ENCODE measurements at places on chromosomes 4 and X.

- no peak overlapping the region for H3K27ac ChIP-seq
- H3K4me1 ChIP-seq, result no peaks in the 10 kb centered on the region
- no peak overlapping the region for H3K4me3 ChIP-seq
- H3K27me3 ChIP-seq, result no peaks in the 10 kb centered on the region
- peaks cover 10% of the 10 kb centered on the region for H3K36me3 ChIP-seq
Measured at GRCh38 chr4:39873823-39874222, 103.9 kb downstream of the PDS5A start.

GRCh38 chr4:141645611-141646340 is 9.4 kb downstream of the IL15 start:
- no peak for DNase-seq
- no peaks in the 10 kb centered on the region for H3K27me3 ChIP-seq
- H3K4me1 ChIP-seq, result no peaks in the 10 kb centered on the region
- no peaks in the 10 kb centered on the region for H3K36me3 ChIP-seq
- H3K27ac ChIP-seq, result no peak overlapping the region

DNA sequence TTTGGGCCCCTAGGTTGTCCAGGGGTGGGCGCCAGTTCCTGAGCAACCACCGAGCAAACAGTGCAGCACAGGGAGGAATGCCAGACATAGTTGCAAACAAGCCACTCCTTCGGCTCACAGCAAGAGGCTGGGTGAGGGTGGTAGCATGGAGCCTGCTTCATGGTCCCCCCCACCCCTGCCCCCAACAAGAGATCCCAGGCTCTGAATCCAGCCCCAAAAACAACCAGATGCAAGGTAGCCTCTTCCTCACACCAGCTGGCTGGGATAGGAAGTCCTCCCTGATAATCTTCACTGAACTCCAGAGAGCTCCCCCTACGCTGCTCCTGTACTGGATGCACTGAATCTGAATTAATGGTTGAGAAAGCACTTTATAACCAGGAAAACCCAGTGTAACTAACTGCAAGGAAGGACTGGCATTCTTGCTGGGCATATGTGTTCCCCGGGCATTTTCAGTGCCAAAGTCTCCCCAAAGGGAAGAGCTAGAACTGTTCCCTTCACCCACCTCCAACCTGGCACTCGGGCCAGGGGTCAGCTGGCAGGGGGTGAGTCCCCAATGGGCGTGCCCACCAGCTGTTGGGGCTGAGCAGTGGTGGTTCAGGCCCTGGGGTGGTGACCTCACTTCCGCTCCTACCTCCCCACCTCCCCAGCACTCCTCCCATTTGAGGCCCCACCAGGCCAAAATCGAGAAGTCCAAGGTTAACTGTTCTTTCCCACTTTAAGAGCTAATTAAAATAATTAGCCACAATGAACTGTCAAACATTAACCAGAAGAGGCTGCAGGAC is 1.5 kb downstream of the ELF4 start:
- no peaks in the 10 kb centered on the region for H3K36me3 ChIP-seq
- DNase-seq, result peak; percentile 39
- H3K4me1 ChIP-seq, result peaks cover 7% of the 10 kb centered on the region

GRCh38 chr4:13492747-13493146 is 8.6 kb upstream of the RAB28 start:
- no peaks in the 10 kb centered on the region for H3K36me3 ChIP-seq
- no peak for DNase-seq
- H3K27ac ChIP-seq, result no peak overlapping the region
- H3K4me3 ChIP-seq, result no peak overlapping the region
- peaks cover 7% of the 10 kb centered on the region for H3K27me3 ChIP-seq

- H3K27me3 ChIP-seq, result peaks cover 40% of the 10 kb centered on the region
- no peaks in the 10 kb centered on the region for H3K36me3 ChIP-seq
- H3K4me1 ChIP-seq, result no peaks in the 10 kb centered on the region
- H3K27ac ChIP-seq, result no peak overlapping the region
- no peak for DNase-seq
- no peak overlapping the region for H3K4me3 ChIP-seq
Measured at GRCh38 chrX:11525685-11526084, 140.0 kb downstream of the ARHGAP6 start.

GRCh38 chr4:160224049-160224448 is 1121.2 kb downstream of the RAPGEF2 start:
- H3K27ac ChIP-seq, result no peak overlapping the region
- no peaks in the 10 kb centered on the region for H3K4me1 ChIP-seq
- H3K4me3 ChIP-seq, result no peak overlapping the region
- H3K27me3 ChIP-seq, result no peaks in the 10 kb centered on the region
